ENCODE measurements at places on chromosomes 4 and X.

DNA sequence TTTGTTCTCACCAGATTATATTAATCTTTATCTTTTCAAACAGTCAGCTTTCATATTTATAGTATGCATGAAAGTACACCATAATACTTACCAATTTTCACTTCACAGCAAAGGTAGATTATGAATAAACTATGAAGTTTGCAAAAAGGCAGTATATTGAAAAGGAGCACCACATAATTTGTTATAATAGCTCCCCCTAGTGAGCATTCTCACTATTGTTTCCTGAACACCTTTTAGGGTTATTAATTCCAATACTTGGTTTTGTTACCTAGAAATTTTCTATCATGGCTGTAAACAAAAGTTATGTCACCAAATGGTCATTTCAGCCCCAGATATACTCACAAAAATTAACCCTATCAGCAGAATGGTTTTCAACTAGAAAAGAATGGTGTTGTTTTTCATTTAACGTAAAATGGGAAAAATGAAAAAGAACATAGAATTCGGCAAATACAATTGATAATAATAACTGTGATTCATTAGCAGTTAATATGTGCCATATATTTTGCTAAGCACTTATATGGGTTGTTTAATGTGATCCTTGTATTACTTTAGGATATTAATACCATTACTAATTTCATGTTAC, 30.2 kb upstream of the NKX6-1 start:
- no peak for DNase-seq

DNA sequence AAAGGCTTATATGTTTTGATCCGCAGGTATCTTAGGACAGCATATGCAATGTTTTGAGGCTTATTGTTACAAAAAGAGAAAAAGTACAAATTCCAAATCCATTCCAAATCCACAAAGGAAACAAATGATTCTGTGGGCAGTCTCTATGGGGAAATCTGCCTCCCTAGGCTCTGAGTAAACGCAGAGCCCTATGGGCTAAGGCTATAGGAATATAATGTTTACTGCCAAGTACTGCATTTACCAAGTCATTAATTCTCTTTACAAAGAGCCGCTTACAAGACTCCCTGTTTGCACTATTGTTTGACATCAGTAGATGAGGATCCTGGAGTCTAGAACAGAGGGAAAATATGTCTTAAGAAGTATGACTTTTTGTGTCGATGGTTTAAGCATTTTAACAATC, 212.4 kb upstream of the GPC4 start:
- DNase-seq: no peak

- no peak for DNase-seq
Measured at GRCh38 chrX:71493111-71493613, 39.7 kb upstream of the OGT start.

GRCh38 chr4:140252141-140252741, 98.3 kb upstream of the MAML3 start:
- DNase-seq: no peak

GRCh38 chr4:140103676-140104075, 50.3 kb downstream of the MAML3 start:
- peak; percentile 49 for DNase-seq
